ENCODE measurements at places on chromosomes 13 and 19.

DNA sequence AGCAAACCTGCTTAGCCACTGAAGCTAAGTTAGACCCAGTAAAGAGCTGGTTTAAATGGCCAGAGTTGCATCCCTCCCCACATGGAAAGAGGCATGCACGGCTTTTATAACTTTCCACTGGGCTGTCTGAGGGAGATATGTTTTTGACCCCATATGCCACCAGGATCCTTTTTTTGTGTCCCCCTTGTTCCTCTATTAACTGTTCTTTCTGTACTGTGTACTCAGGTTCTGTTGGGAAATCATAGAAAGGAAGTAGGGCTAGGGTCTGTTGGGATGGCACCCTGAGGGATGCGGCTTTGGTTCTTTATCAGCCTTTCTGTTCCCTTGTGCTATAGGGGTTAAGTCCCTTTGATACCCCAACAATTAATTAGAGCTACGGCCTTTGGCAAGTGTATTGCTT lies 12.2 kb upstream of the TM9SF2 start:
- no peak for DNase-seq

- DNase-seq: no peak
Measured at GRCh38 chr13:106310291-106310865, 225.1 kb downstream of the EFNB2 start.

DNA sequence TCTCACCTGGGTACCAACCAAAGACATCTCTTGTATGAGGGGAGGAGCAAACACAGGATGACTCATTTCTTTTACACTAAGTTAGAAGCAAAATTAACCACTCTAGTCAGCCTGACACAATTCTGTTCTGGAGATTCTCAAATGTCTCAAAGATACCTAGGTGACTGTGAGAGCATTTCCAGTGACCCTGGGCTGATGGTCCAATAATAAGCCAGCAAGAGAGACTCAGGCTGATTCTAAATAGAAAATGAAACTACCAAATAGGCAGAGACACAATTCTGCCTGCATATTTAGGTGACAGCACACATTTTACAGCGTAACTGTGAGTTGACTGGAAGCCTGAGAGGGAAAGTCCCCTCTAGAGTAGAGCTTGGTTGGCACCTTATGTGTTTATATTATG lies 16.3 kb downstream of the ZNF91 start:
- no peak for DNase-seq

DNA sequence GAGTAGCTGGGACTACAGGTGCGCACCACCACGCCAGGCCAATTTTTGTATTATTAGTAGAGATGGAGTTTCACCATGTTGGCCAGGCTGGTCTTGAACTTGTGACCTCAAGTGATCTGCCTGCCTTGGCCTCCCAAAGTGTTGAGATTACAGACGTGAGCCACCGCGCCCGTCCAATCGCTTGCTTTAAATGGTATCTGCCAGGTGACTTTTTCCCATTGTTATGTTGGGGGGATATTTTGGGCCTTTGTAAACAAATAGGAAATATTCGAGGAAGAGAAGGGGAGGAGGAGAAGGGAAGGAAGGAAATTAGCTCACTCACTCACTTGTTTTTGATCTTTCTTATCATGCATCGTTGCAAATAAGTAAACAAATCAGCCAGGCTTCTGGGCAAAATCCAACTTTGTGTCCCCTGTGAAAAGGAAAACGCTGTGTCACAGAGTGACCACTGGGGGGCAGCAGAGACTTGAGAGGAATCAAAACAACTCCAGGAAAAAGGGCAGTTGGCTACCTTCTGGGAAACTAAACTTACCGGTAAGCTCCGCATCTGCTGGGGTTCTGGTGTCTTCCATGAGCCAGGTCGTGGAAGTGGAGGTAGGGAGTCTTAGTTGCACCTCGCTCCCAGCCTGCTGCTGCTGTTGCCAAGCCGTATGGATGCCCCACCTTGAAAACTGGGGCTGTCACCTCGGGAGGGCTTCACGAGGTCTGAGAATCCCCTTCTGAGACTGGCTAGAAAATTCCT lies 9.3 kb upstream of the RANBP3 start:
- DNase-seq: peak; percentile 56

DNA sequence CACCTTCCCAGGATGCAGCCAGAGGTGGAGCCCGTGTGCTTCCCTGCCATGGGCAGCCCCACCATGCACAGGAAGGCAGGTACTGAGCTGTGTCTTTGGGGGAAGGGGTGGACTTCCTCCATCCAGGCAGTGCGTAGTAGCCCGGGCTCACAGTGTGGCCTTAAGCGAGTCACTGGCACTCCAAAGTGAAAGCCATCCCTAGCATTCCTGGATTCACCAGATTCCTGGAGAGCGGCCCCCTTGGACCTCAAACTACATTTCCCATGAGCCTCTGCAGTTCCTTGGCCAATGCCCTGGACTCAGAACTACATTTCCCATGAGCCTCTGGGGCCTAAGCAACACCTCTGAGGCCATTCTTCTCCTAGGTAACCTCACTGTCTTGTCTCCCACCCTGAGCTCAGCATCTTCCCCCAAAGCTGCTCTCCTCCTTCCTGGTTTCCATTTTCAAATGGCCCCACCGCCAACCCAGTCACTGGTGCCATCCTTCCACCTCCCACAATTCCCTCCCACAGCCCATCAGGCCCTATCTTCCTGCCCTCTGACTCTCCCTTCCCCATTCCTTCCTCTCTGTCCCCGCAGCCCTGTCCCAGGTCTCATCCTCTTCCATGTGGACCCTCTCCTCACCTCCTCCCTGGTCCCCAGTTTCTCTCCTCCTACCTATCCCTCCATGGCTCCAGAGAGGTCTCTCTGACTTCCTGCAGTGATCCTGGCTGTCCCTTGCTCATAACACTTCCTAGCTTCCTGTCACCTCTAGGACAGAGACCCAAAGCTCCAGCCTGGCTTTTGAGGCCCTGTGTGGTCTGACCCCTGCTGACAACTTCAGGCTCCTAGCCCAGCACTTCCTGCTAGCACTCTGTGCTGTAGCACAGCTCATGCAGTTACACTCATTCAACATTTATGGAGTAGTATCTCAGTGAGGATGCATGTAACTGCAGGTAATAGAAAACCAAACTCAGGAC lies at the start of gene C19orf81:
TSS of gene C19orf81 (plus strand) at position 13 of the 959 bp plus-strand sequence. CDS start at position 13, 0 bp downstream.
- DNase-seq: no peak

- no peak for DNase-seq
Measured at GRCh38 chr13:41615528-41615855, 158.1 kb downstream of the RGCC start.

DNA sequence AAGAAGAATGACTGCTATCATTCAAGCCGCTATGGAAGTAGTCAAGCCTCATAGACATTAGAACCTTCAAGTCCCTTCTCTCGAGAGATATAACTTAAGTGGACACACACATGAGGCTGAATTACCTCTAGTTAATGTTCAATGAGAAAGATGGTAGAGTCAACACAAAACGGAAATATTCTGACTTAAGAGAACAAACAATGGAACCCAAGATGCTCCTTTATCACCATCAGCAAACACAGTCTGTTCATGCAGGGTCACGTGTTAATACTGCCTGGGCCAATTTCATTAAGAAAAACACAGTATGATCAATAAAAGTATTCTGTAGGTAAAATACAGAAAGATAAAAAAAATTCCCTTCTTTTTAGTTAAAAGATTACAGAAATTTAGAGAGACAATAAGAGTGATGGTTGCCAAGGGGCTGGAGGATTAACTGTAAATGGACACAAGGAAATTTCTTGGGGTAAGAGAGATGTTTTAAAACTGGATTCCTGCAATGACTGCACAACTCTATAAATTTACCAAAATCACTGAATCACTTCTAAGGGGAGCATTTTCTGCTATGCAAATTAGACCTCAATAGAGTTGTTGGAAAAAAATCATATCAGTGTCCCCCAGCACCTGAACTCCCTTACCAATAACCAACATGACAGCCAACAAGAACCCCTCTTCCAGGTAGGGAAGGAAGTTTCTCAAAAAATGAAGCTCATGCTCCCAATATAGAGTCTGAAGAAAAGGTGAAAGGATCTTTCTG lies 256.6 kb downstream of the ABCC4 start:
- DNase-seq: no peak

GRCh38 chr19:19742773-19743172 lies 9.9 kb upstream of the ZNF14 start:
- DNase-seq: no peak

DNA sequence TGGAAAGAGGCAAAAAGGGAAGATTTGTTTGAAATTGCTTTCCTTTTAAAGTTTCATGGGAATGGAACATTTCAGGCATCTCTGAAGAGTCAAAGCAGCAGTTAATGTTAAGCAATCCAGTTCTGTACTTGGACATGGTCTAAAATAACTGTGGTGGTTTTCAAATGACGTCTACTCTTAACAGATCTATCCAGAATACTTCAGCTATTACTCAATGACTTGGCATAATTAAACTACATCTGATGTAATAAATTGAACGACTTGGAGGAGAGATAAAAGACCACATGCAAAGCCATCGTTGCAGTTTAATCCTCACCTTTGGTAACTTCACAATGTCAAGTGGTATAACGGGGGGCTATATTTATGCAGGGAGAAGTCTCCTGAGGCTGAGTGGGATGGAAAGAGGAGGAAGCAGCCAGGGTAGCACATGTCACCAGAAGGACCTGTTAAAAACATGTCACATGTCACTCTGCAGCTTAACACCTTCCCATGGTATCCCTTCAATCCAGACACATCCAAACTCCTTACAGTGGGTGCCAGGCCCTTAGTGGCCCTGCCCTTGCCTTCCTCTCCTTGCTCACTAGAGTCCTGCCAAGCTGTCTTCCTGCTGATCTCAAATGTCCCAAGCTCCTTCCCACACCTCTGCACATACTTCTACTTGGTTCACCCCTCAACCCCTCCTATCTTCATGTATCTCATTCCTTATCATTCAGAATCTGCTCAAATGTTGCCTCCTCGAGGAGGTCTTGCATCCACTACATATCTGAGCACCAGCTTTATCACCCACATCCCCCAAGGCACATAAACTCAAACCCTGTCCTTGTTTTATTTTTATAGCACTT lies 327.8 kb downstream of the SUCLA2 start:
- DNase-seq: peak; percentile 20

DNA sequence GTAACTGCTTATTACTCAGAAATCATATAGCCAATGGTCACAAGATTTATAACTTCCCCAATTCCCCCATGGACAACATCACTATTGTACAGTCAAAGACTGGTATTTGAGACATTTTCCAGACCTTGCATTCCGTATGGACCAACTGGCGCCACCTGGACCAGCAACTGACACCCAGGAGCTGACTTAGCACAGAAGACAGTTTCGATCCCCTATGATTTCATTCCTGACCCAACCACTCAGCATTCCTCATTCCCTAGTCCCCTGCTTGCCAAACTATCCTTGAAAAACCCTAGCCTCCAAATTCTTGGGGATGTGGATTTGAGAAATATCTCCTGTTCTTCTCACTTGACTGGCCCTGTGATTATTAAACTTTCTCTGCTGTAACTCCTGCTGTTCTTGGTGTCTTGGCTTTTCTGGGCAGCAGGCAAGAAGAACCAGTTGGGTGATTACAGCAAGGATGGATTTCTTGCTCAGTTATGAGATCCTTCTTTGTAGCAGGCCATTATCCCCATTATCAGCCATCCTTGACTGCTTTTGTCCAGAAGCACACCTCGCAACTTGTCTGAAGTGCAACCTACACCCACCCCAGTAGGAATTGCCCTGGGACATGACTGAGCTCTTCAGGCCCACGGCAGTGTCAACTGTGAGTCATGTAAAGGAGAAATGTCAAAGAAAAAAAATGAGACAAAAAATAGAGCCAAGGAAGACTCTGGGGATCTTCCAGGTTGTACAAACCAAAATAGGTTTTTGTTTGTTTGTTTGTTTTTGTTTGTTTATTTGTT lies 13.7 kb upstream of the MAP3K10 start:
- DNase-seq: no peak

- no peak for DNase-seq
Measured at GRCh38 chr13:73698859-73699258, 435.3 kb downstream of the KLF12 start.

GRCh38 chr19:53917356-53917755 lies 8.3 kb downstream of the CACNG7 start:
- DNase-seq: no peak

DNA sequence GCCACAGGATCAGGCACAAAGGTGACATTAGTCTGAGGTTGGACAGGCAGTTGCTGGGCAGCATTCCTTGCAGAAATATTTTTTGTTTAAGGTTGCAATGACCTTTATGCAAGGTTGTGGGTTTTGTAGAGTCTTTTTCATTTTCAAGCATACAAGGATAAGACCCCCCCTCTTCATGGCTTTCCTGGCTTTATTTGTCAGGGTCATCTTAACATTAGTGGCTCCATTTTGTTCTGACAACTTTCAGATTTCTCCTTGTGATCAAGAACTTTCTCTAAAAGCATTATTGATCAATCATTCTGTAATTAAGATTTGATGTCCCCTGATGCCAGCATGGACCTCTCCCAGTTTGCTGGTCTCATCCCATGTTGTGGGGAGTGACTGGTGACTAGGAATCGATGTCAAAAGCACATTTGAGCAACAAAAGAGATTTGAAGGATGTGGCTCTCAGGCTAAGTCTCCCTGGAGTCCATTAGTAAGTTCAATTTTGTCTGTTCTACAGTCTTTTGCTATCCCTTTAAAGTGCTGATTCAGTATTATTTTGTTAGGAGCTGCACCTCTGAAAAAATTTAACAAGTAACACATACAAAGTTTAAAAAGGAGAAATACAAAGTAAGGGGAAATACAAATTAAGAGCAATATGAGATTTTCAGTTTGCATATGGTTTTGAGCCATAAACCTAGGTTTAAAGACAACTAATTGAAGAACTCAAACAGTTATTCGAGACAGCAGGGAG lies 5.3 kb downstream of the CARD8 start:
- no peak for DNase-seq

DNA sequence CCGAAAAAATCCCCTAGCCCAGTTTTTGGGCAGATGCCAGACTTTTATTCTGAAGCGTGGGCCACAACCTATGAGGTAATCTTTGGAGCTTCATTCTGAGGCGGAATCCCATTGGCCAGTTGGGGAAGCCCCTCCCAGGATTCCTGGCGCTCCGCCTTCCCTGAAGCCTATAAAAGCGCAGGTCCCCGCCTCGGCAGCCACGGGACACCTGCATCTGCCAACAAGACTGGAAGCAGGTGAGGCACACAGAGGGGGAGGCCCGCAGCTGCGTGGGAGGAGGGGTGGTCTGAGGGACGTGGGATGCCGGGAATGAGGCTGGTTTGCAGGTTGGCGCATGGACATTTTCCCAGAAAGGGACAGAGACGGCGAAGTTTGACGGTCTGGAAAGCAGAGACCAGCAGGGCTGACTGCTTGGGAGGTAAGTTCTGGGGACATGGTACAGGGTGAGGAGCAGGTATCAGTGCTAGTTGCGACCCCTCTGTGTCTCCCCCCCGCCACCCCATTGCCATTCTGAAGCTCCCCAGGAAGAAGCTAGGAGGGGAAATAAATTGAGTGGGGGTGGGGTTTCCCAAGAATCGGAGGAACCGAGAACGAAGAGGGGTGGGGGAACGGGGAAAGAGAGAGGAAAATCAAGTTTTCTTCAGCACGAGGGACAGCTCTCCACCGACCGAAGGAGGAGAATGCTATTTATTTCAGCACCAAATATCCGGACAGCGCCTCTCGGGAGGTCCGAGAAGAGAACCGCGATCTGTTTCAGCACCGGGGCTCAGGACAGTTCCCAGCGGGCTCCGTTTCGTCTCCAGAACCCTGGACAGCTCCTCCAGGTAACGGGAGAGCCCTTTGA lies 22.4 kb upstream of the FEM1A start:
- DNase-seq: peak; percentile 71

- no peak for DNase-seq
Measured at GRCh38 chr19:6833166-6833790, 54.1 kb upstream of the ADGRE1 start.

GRCh38 chr13:56317841-56318240 lies 822.9 kb upstream of the PRR20A start:
- DNase-seq: no peak
